Pancreas (tissue), 10 donors: ENCODE measurements at places on chromosomes 12 and 14.

- no peak overlapping the region for H3K27ac ChIP-seq
- H3K27me3 ChIP-seq, result no peaks in the 10 kb centered on the region
- no peaks in the 10 kb centered on the region for H3K4me1 ChIP-seq
- DNase-seq, result no peak
- H3K36me3 ChIP-seq, result no peaks in the 10 kb centered on the region
Observed at GRCh38 chr12:80684077-80684495, 23.3 kb upstream of the MYF6 start.

DNA sequence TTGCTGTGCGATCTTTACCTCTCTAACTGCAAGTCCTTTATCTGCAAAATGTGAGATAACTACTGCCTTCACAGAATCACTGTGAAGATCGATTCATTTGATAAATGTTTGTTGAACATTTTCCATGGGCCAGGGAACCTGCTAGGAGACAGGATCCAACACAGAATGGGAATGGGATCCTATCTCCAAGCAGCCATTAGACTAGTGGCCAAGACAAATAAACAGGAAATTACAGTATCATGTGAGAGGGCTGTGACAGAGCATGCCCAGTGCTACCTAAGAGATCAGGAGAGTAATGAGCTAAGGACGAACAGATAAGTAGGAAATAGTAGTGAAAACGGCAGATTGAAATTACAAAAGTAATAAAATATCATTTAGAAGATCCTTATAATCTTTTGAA lies 105.7 kb downstream of the GRIN2B start:
- no peaks in the 10 kb centered on the region for H3K27me3 ChIP-seq
- no peak overlapping the region for H3K27ac ChIP-seq
- no peak overlapping the region for H3K4me3 ChIP-seq
- H3K4me1 ChIP-seq, result no peaks in the 10 kb centered on the region

GRCh38 chr12:123075646-123076171 lies 75.2 kb downstream of the PITPNM2 start:
- DNase-seq, result no peak
- no peaks in the 10 kb centered on the region for H3K36me3 ChIP-seq
- H3K4me3 ChIP-seq, result no peak overlapping the region
- no peak overlapping the region for H3K27ac ChIP-seq
- H3K4me1 ChIP-seq, result no peaks in the 10 kb centered on the region

DNA sequence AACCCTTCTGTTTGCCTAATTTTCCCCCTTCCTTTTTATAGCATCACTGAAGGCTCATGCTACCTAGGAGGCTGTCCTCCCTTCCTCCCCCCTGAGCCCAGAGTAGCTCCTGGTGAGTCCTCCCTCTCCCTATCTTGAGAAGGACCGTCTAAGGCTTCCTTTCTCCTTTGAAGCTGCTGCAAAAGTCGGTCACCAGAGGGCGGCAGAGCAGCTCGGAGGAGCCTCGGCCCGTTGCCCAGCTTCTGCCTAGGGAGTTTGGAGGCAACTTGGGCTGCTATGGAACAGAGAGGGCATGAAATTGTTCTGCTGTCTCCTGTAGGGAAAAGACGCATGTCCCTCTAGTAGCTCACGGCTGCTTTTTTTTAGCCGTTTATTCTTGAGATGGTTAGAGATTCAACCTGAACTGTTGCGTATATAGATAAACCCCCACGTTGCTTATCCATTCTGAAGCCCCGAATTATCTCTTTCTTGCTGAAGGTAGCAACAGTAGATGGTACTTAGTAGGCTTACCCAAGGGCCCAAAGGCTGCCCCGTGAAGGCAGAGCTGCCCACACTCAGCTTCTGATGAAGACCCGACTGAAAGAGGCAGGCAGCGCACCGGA lies 5.7 kb downstream of the WNT5B start:
- DNase-seq, result peak; percentile 68
- no peaks in the 10 kb centered on the region for H3K27me3 ChIP-seq

DNA sequence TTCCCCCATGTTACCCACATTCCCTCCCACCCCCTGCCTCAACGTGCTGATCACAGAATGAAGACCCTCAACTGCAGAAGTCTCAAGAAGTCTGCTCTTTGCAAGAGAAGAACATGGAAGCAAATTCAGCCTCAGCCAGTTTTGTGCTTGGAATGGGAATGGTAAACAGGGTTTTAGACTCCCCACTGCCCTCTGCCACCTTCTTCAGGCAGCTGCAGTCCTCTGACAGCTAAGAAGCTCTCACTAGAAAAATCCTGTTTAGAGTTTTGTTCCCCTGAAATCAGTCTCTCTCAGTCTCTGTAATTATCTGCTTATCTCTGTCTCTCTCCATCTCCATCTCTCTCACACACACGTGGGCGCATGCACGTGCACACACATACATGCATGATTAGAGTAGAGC lies 85.4 kb downstream of the CRACR2A start:
- H3K4me1 ChIP-seq, result no peaks in the 10 kb centered on the region
- no peak overlapping the region for H3K27ac ChIP-seq
- no peak overlapping the region for H3K4me3 ChIP-seq
- DNase-seq, result no peak
- H3K36me3 ChIP-seq, result peaks cover 5% of the 10 kb centered on the region
- H3K27me3 ChIP-seq, result no peaks in the 10 kb centered on the region

GRCh38 chr12:116346741-116347140 lies 69.2 kb upstream of the MED13L start:
- H3K27ac ChIP-seq, result no peak overlapping the region
- no peaks in the 10 kb centered on the region for H3K36me3 ChIP-seq
- no peak overlapping the region for H3K4me3 ChIP-seq
- no peak for DNase-seq
- no peaks in the 10 kb centered on the region for H3K27me3 ChIP-seq
- peaks cover 10% of the 10 kb centered on the region for H3K4me1 ChIP-seq

DNA sequence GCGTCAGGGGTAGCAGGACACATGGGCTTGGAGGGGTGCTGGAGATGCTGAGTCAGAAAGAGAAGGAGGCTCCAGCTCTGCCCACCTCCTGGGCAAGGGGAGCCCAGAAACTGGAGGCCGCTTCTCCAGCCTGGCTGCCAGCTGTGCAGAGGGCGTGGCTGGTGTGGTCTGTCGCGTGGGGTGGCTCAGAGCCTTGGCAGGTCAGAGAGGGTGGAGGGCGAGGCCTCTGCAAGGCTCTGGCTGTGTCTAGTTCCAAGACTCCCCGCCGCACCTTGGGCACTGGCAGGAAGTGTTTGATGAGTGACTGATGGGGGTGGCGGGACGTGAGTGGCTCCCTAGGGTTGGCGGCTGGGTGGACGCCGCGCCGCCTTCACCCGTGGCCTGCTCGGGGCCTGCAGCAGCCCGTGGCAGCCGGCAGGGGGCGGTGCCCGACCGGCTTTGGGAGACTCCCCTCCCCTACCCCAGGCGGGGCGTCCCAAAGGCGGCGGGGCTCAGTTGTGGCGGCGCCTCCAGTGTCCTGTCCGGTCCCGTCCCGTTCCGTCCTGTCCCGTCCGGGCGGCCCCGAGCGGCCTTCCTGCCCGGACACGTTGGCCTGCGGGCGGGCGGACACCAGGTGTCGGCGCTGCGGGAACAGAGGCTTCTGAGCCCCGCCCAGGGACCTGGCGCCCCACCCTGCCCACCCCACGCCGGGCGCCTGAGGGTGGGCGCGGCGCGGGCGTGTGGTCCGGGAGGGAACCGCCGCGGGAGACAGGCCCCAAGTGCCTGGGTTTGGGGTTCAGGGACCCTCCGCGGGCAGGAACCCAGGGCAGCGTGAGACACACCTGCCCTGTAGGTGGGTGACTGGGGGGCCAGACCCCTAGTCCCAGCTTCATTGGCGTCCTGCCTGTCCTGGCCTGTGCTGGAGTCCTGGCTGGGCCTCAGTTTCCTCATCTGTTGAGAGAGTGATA lies 39.7 kb downstream of the KRT80 start:
- H3K4me1 ChIP-seq, result peaks cover 6% of the 10 kb centered on the region
- H3K27ac ChIP-seq, result no peak overlapping the region
- H3K4me3 ChIP-seq, result peak overlapping the region; percentile 47
- peak; percentile 61 for DNase-seq

- no peaks in the 10 kb centered on the region for H3K27me3 ChIP-seq
- no peaks in the 10 kb centered on the region for H3K36me3 ChIP-seq
- H3K4me1 ChIP-seq, result no peaks in the 10 kb centered on the region
Observed at GRCh38 chr12:92272061-92272964, 126.7 kb upstream of the BTG1 start.

DNA sequence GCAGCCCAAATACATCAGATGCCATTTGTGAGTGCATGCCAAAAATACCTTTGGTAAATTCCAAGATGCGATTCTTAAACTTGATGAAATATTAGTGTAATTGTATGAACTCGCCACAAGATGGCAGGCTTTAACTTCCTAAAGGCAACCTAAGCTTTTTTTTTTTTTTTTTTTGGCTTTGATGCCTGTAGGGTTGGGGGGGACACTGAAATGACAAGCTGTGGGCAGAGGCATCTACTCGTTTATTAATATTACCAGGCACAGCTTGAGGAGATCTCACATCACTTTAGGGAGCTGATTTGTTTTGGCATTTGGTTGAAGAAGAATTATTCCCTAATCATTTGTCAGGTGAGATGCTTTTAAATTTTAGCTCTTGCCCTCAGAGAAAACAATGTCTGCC lies 126.7 kb upstream of the CCDC196 start:
- no peak overlapping the region for H3K4me3 ChIP-seq
- DNase-seq, result peak; percentile 26
- H3K27me3 ChIP-seq, result no peaks in the 10 kb centered on the region
- H3K4me1 ChIP-seq, result no peaks in the 10 kb centered on the region

GRCh38 chr12:60119327-60119726 lies 523.5 kb downstream of the SLC16A7 start:
- H3K27ac ChIP-seq, result no peak overlapping the region
- no peaks in the 10 kb centered on the region for H3K27me3 ChIP-seq

GRCh38 chr12:76921891-76922664 lies 43.3 kb upstream of the CSRP2 start:
- no peak for DNase-seq
- no peaks in the 10 kb centered on the region for H3K36me3 ChIP-seq
- H3K4me1 ChIP-seq, result no peaks in the 10 kb centered on the region

DNA sequence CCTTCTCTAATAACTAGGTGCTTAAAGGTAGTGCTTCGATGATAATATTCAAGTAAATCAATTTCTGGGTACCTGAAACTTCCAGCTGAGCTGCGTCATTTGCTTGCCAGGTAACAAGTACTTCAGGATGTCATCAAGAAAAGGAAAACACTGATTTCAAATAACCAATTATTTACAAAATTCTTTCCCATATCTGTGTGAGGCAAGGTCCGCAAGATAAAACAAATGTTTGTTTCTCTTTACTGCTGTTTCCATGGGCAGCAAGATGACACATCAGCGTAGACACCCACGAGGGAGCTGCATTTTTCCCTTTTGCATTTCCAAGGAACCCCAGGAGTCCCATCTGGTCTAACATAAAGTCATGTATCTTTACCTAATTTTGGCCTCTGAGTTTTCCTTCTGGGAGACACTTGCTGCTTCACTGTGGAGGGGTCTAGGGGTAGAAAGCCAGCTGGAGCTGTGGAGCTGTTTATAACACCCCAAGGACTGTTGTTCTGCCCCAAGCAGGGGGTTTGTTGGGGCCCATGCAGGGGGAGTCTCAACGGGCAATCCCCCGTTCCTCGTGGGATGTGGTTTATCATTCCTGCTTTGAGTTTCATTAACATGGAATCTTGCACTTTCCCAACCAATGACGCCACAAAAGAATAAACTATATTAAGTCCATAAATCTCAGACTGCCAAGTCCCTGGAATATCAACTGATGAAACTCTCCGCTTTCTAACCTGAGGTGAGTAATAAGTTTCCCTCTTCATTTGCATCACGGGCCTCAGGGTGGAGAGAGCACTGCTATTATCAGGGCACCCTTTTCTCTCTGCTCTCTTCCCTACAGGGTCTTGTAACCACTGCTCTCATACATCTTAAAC lies 112.8 kb upstream of the PELI2 start:
- no peak overlapping the region for H3K27ac ChIP-seq
- no peaks in the 10 kb centered on the region for H3K27me3 ChIP-seq
- no peak overlapping the region for H3K4me3 ChIP-seq
- no peaks in the 10 kb centered on the region for H3K4me1 ChIP-seq
- no peaks in the 10 kb centered on the region for H3K36me3 ChIP-seq

- H3K27ac ChIP-seq, result no peak overlapping the region
- no peaks in the 10 kb centered on the region for H3K27me3 ChIP-seq
- H3K4me3 ChIP-seq, result no peak overlapping the region
- no peaks in the 10 kb centered on the region for H3K36me3 ChIP-seq
- DNase-seq, result no peak
Observed at GRCh38 chr12:14327711-14328110, 37.8 kb upstream of the ATF7IP start.

DNA sequence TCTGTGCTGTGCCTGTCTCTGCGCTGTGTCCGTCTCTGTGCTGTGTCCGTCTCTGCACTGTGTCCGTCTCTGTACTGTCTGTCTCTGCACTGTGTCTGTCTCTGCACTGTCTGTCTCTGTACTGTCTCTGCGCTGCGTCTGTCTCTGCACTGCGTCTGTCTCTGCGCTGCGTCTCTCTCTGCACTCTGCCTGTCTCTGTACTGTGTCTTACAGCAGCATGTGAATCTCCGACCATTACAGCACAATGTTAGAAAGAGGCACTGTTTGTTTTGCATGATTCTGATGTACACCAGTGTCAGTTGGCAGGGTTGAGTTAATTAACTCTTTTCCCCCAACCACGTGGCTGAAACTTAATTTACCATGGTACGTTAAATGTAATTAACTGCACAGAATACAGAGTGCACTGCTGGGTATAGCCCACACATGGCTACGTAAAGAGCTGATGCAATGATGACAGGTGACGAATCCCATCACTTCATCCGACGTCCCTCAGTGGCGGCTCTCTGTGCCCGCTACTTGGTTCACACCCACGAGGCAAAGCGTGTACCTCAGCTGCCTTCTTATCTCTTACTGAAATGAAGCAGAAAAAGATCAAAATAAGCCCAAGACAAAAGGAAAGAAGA lies 127.7 kb upstream of the SFSWAP start:
- H3K4me3 ChIP-seq, result no peak overlapping the region
- H3K27me3 ChIP-seq, result no peaks in the 10 kb centered on the region
- H3K36me3 ChIP-seq, result no peaks in the 10 kb centered on the region
- no peak overlapping the region for H3K27ac ChIP-seq
- H3K4me1 ChIP-seq, result no peaks in the 10 kb centered on the region
- no peak for DNase-seq
